ENCODE measurements at places on chromosomes 2 and 18.
A peak's percentile ranks its signal among the peaks of the same experiment; 100 is the strongest.

DNA sequence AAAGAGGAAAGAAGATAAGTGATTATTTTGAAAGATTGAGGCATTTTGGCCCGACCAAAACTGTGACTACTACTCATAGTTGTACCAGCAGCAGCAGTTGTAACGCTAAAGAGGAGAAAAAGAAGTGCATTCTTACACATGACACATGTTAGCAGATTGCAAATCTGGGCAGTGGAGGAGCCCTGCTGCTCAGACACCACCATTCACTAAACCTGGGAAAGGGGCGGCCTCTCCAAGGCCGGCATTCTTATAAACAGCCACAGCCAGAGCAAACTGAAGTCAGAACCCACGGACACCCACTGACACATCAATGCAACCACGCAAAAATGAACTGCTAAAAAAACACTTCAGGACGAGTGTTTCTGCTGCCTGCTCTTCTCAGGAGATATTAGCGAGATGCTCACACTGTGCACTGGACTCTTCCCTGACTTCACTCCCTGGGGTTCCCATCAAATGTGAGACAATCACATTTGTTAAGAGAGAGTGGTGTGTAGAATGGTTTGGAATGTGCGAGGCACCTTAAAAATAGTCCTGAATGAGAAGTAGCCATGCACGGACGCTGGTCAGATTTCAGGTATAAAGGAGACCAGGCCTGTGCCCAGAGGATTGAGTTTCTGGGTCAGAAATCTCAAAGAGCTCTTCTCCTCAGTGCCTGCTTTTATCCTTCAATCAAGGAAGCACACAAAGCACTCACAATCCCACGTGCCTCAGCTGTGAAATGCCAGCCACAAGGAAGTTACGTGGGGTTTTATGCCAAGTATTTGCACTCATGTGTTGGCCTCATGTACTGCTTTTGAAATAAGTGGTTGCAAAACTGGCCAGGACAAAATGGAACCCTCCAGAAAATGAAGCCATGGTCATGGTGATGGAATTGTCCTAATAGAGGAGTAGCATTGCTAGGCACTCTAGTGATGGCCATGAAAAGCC, 83.4 kb downstream of the MTCL1 start:
- DNase-seq = no peak

- DNase-seq = no peak
These were observed 39.9 kb upstream of the CREG2 start for GRCh38 chr2:101427240-101427639.

DNA sequence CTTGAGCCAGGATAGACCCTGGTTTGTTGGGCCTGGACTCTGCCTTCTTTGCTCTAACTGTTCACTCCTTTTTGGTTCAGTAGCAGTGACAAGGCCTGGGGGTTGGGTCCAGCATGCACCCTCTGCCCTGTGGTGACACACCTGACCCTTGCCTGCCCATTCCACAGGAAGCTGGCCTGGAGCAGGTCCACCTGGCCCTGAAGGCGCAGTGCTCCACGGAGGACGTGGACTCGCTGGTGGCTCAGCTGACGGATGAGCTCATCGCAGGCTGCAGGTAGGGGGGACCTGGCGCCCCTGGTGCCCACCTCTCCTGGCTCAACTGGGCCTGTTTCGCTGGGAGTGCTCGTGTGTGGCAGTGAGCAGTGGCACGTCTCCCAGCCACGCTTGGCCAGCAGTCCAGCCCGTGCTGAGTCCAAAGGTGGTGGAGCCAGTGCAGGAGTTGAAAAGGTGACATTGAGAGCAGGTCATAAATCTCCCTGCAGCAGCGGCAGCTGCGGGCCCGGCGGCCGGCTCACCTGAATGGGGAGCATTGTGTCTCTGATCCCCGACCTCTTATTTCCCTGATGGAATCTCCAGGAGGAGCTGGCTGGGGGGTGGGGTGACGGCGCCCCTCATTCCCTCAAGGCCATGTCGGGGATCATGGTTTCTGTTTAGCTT, 102.6 kb downstream of the DYSF start:
- DNase-seq = no peak

GRCh38 chr2:236568922-236569572, 578 bp upstream of the ACKR3 start:
- no peak for DNase-seq

DNA sequence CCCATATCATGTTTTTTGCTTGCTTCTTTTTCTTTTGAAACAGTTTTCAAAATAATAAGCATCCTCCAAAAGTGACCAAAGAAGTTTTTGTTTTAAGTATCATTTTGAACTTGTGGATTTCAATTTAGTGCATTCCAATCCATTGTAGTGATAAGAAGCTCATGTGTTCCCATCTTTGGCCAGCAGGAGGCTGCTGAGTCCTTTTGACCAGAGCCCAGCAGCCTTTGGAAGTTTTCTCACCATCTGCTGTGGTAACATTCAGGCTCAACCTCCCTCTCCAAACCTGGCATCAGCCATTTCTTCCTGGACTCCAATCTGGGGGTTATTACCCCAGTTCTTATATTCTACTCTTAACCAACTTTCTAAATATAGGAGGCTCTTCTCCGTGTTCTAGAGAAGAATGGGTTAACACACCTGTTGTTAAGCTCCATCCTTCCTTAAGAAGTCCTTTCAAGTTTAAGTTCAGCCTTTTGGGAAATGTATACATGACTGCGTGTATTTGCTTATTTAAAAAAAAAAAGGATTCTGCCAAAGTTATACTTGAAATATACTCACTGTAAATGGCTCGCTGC, 39.0 kb upstream of the MAL start:
- peak; percentile 24 for DNase-seq

DNA sequence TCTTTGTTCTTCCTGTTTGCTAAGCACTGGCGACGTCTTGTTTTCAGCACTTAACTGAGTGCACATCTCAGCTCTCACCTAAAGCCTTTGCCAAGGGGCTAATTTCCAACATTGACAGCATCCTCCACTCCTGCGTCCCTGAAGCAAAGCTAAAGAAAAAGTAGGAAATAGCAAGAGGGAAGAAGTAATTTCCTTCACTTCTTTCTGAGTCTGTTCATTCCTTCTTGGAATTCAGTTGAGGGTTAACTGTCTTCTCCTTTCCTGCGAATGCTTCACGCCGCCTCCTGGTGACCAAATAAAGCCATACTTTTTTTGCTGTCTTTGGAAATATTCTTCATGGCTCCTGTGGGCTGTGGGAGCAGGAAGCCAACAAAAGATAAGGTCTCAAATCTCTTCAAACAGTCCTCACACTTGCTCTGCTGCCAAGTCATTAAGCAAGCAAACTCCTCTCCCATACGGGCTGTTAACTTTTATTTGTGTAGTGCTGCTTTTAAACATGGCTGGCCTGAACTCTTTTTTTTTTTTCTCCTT, 100.9 kb downstream of the DPP10 start:
- no peak for DNase-seq

- DNase-seq = no peak
These were observed 123.3 kb downstream of the PXDN start for GRCh38 chr2:1621041-1621440.

DNA sequence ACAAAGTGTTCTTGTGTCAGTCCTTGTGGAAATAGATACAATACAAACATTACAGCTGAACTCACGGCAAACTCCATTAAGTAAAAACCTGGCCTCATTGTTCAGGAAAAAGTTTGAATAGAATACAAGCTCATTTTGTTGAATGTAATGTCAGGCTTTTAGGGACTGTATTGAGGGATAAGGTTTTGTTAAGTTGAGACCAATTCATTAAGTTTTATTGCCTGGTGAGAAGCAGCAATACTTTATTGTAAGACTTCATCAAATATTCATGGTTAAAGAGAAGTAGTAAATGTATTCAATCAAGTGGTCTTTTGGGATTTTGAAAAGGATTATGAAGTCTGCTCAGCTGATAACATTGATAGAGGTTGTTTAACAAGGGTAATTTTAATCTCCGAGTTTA, 35.4 kb upstream of the METAP1D start:
- no peak for DNase-seq

GRCh38 chr2:43472527-43473194, 123.2 kb downstream of the THADA start:
- DNase-seq = no peak

GRCh38 chr2:23924589-23925359, 2.1 kb downstream of the ATAD2B start:
- DNase-seq = no peak

DNA sequence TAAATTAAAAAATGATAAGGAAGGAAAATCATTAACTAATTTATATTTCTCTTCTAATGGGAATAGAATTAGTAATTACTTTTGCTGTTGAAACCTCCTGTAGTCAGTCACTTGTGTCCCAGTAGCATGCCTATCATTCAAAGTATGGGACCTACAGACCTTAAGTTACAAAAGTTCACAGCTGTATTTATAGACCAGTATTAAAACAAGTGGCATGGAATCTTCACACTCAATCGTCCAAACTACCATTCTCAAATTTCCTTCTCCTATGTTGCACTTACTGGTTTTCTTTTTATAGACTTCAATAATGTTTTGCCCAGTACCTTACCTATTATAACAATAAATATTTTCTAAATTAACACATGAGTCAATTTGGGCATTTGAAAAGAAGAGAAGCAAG, 639.9 kb downstream of the ERBB4 start:
- DNase-seq = no peak

DNA sequence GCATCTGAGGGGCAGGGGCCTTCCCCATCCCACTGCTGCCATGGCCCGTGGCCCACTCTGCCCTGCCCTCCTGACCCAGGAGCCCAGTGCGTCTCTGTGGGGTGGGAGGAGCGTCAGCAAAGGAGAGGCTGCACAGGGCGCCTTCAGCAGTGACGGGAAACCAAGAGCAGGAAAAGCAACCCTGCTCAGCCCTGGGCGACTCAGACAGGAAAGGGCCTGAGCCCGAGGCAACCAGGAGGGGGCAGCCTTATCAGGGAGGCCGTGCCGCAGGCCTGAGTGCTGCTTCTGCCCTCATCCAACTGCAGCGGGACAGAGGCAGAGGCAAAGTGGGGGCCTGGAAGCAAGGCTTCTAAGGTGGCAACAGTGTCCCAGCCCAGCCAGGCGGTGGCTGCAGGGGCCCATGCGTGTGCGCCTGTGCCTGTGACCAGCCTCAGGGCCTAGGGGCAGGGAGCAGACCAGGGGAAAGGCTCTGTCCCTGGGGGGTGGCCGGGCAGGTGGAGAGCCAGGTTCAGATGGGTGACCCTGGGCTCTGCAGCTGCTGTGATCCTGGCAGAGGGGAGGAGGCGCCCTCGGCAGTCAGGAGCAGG, 23.3 kb upstream of the ALPI start:
- no peak for DNase-seq

DNA sequence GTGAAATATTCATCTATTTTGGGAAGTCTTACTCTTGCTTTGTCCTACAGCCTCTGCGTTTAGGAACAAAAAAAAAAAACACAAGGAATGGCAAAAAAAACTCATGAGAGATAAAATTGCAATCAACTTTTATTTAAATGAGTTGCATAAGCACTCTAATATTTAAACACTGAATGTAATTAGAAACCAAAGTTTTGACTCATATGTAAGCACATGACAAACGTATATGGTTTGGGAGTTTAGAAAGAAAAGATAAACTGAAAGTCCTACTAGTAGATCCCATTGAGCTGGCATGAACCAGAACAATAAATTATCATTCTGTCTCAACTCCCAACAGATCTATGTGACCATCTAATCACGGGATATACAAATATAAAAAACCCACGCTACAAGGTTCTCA, 44.8 kb downstream of the REV1 start:
- DNase-seq = no peak

DNA sequence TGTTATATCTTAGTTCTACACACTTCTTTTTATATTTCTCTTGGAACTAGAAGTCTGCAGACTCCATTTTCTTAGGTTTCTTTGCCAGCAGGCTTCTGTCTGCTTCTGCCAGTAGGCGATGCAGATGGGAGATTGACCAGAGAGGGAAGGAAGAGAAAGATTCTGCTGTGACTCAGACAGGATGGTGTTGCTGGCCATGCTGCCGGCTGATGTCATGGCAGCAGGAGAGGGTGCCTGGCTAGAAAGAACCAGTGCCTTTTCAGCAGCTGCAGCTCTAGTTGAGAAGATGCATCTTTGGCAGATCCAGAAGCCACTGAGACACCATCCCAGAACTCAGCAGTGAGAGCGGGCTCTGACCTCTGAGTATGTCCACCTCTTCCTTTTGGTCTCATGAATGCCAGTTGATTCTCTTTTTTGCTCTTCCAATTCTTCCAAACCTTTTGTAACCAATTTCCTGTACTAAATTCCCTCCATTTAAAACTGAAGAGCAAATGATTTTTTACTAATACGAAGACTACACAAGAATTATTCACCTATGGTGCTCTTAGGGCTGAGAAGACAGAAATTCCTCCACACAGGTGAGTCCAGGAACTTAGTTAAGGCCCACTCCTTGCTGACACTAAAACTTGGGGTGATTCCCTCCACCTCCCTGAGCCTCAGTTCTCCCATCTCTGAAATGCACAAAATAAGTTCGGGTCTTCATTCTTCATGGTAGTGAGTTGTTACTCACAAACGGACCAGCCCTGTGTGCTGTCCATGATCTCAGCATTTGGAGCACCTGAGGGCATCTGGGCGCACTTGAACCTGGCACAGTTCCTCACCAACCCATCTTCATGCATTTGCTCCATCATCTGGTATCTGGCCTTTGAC, 200.7 kb downstream of the MYCN start:
- DNase-seq = no peak

- no peak for DNase-seq
These were observed 171.0 kb downstream of the GRB14 start for GRCh38 chr2:164450278-164450677.

- peak; percentile 63 for DNase-seq
These were observed at the start of gene TLK1 for GRCh38 chr2:171160119-171160955. Gene TLK1 (minus strand): TSS chr2:171160893. CDS start chr2:171160428, 465 bp downstream.

DNA sequence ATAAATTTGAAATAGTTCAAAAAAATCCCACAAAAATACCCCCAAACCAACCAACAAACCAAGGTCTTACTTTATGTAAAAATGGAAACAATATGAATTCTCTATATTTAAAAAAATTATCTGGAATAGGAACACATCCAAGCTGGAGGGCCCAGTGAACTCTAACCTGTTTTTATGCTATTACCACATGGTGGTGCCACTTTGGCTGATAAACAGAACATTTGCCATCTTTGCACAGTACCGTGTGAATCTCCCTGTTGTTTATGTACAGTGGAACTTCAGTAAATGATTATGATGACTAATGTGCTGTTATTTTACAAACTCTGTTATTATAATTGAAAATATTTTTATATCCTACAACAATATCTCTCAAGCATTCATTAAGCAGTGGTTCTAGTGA, 145.3 kb upstream of the SMAD7 start:
- DNase-seq = no peak

DNA sequence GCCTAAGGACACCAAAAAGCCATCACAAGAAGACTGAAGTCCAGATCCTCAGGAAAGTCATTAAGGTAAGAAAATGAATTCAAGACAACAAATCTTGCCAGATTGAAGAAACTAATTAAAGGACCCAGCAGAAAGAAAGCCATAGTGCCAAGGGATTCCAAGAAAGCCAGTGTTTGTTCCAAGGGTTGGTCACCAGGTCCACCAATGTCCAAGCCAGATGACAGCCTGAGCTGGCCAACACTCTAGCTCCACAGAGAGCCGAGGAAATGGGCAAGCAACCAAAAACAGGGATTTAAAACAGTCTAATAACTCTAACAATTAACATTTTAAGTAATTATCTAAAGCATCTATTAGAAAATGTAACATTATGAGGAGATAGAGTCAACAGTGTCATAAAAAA, 49.2 kb downstream of the DNER start:
- DNase-seq = no peak

- DNase-seq = no peak
These were observed 219.7 kb upstream of the CHST9 start for GRCh38 chr18:27404855-27405254.

Data from hematopoietic multipotent progenitor cell treated with erythropoietin and hydrocortisone succinate and interleukin-3 and kit ligand, for 17 days (in vitro differentiated cells).